H7 (cell line): ENCODE measurements at places on chromosomes 11 and 22.

DNA sequence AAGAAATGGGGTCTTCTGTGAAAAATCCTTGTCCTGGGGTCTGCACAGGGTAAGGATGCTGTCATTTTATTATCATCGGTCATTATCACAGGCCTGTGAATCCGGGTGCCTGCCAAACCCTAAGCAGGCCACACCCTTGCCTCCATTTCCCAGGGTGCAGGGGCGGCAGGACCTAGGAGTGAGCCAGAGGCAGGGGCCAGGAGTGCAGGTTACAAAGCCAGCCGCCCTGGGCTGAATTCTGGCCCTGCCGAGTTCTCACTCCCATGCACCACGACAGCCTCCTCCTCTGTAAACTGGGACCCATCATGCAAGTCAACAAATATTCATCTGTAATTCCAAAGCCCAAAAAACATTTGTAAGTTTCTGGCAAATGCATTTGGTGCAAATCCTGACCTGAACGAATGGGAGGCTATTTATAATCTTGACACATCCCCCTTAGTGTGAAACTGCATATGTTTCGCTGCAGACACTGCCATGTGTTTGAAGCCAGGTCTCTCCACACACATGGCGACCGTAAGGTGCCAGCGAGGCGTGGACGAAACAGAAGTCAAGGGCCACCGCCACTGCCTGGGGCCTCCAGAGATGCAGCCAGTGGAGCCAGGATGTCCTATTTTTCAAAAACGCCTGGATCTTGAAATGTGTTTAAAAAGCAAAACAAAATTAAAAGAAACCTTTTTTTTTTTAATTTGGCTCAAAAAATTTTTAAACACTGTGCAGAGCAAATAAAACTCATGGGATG, 6.7 kb downstream of the CD5 start:
- DNase-seq = peak; percentile 34

GRCh38 chr11:74577624-74578396, 14.6 kb upstream of the POLD3 start:
- no peak for DNase-seq

DNA sequence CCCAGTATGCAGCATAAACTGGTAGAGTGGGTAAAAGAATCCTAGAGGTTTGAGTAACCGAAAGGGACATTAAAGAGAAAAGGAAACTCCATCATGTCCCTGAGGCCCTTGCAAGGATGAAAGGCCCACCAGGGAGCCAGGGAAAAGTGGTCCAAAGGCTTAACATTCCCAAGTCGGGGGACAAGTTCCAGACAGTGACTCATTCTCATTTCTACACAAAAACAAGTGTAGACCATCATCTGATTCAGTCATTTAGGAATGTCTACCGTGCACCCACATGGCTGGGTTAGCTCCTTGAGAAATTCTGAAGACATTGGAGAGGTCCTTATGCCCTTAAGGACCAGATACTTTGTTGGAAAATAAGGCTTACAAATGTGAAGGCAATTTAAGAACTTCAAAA, 4.8 kb upstream of the NOX4 start:
- no peak for DNase-seq

DNA sequence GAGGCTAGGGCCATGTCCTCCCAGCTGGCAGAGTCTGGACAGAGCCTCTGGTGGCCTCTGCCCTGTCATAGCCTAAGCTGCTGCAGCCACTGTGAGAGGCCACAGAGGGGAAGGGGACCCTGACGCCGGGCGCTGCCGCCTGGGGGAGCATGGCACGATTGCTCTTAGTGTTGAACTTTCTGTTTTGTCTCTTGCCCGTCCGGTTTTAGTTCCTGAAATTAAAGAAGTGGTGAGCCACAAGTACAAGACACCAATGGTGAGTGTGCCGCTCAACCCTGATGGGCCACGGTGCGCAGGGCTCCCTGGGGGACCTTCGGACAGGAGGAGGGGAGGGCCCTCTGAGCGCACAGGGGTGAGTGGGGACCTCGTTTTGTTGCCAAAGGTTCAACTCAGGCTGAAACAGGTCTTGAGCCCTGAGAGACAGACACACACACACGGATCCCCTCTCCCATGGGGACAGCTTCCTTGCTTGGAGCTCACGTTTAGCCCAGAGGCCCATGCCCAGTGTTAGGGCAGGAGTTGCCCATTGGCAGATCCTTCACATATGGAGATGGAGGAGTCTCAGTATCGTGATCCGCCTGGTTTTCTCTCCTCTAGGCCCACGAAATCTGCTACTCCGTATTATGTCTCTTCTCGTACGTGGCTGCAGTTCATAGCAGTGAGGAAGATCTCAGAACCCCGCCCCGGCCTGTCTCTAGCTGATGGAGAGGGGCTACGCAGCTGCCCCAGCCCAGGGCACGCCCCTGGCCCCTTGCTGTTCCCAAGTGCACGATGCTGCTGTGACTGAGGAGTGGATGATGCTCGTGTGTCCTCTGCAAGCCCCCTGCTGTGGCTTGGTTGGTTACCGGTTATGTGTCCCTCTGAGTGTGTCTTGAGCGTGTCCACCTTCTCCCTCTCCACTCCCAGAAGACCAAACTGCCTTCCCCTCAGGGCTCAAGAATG, 23.8 kb downstream of the MYBPC3 start:
- peak; percentile 41 for DNase-seq

DNA sequence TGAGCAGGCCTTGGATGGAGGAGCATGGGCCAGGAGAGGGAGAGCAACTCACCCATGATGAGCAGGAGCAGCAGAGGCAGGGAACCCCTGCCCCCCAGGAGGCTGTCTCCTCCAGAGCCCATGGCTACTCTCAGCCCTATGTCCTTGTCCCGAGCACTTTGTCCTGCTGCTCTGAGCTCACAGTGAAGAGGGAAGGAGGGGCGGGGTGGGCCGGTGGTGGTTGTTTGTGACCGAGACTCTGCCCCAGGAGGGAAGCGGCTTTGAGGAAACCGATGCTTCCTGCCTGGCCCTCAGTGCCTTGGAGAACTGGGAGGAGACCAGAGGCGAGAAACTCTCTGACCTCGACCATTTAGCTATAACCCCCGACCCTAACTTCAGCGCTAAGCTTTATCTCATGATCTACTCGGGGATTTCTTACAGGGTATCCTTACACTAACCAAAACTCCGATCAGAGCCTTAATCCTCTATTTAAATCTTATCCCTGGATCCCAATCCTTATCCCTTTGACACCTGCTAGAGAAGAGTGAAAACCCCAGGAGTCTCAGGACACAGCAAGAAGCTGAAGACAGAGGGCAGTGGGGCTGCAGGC, at the start of gene ROBO4:
TSS of gene ROBO4 (minus strand) at position 192 of the 589 bp plus-strand sequence. CDS start at position 122, 70 bp downstream.
- DNase-seq = peak; percentile 19

DNA sequence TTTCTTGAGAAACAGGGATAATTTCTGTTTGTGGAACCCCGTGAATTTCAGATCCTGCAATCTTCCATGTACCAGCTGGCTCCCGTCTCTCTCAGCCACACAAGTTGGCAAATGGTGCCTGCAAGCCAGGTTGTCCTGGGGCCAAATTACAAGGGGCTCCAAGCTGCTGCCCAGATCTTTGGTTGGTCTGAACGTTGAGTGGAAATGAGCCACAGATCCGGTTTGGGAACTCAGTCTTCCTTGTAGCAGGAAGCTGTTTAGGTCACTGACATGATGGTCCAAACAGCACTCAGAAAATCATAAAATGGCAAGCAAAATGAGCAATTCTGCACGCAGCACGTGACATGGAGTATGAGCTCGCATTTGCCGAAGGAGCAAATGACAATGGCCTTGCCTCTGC, 1496.4 kb downstream of the TBC1D22A start:
- DNase-seq = no peak

GRCh38 chr11:35237860-35238715, 99.1 kb downstream of the CD44 start:
- peak; percentile 43 for DNase-seq
